ENCODE measurements at places on chromosomes 1 and 21.

DNA sequence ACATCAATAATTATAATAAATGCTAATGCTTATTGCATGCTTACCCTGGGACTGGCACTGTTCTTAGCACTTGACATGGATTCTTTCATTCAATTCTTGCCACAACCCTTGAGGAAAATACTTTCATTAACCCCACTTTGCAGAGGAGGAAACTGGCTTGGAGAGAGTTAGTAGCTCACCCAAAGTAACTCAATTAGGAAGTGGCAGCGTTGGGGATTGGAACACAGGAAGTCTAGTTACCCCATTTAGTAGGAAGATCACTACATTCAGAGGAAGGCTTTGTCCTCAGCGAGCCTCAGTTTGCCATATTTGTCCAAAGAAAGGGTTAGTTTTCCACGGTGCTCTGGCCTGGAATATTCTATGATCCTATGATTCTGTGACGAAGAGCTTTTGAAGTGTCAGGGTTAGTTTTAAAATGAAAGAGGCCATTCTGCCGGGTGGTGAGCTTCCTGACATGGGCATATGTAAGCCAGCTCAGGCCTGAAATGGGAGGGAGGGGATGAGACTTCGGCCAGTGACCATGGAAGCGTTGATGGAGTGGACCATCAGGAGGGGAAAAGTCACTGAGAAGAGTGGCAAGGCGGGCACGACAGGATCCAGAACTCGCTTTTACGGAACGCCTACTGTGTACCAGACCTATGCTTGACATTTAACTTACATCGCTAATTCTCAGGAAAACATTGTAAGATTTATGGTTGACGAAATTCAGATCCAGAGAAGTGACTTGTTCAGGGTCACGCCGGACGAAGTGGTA is 28.2 kb upstream of the EPB41 start:
- no peak for DNase-seq

DNA sequence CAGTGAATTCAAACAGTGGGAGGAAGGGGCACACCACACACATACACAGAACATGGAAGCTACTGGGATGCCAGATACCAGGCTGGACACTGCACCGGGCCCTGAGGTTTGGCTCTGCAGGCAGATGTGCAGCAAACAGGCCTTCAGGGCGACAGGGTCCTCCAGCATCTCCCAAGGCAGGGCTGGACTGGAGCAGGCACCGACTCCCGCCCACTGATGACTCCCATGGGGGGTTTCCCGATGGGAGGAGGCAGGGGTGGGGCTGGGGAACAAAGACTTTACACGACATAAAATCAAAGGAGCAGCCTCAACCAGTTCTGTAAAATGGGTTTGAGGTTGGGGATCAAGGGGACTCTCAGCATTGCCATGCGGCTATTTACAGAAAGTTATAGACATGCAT is 118.1 kb downstream of the SYT2 start:
- no peak for DNase-seq

DNA sequence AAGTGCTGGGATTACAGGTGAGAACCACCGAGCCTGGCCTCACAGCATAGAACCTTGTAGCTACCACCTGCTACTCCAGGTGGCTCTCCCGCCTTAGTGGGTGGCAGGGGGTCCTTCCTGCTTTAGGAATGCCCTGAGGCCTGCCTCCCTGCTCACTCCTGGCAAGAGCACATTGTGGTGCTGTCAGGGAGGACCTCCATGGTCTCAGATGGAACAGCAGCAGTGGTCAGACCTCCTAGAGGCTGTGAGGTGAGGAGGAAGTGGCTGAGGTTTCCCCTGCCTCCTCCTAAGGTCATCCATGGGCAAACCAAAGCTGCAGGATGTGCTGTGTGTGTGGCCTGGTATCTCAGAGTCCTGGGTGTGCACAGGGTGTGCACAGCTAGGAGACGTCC is 6.7 kb downstream of the SOX13 start:
- DNase-seq, result no peak

GRCh38 chr1:203267912-203268311 is 37.4 kb upstream of the BTG2 start:
- DNase-seq, result no peak

- DNase-seq, result no peak
Observed at GRCh38 chr21:26227130-26227529, 56.6 kb upstream of the APP start.
